SJSA1 (cell line): ENCODE measurements at places on chromosomes 11 and 22.

DNA sequence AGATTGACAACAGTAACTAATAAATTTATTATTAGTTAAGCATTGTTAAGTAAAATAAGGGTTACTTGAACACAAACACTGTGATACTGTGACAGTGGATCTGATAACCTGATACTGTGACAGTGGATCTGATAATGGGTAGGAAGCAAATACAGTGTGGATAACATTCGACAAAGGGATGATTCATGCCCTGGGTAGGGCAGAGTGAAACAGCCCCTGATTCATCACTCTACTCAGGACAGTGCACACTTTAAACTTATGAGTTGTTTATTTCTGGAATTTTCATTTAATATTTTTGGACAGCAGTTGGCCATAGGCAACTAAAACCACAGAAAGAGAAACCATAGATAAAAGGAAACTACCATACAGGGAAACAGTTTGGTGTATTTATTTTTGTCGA is 60.8 kb upstream of the CTSC start:
- DNase-seq: no peak
- no peaks in the 10 kb centered on the region for H3K36me3 ChIP-seq
- H3K4me1 ChIP-seq: peaks cover 34% of the 10 kb centered on the region
- H3K27me3 ChIP-seq: no peaks in the 10 kb centered on the region

GRCh38 chr11:77130763-77131513 is 2.9 kb downstream of the MYO7A start:
- H3K4me3 ChIP-seq: no peak overlapping the region
- peaks cover 18% of the 10 kb centered on the region for H3K4me1 ChIP-seq
- no peaks in the 10 kb centered on the region for H3K36me3 ChIP-seq
- H3K27me3 ChIP-seq: no peaks in the 10 kb centered on the region
- no peak for DNase-seq

DNA sequence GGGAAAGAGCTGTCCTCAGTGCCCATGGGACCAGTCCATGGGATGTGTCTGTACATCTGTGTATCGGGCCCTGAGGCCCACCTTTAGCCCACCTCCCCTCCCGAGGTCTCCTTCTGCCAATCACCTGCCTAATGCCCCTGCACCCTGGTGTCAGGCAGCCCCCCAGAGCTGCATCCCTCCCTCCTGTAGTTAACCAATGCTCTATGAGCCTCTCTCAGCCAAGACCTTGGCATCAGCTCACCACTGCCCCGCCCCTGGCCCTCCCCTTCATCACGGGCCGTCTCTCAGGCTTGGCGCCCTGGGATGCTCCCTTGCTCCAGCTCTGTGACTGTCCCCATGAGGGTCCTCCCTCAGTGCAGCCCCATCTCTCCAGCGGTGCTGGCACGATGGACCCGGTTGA is 18.5 kb downstream of the MGAT3 start:
- no peaks in the 10 kb centered on the region for H3K27me3 ChIP-seq
- H3K36me3 ChIP-seq: no peaks in the 10 kb centered on the region
- peaks cover 59% of the 10 kb centered on the region for H3K4me1 ChIP-seq
- peak overlapping the region; percentile 92 for H3K27ac ChIP-seq
- H3K4me3 ChIP-seq: no peak overlapping the region

DNA sequence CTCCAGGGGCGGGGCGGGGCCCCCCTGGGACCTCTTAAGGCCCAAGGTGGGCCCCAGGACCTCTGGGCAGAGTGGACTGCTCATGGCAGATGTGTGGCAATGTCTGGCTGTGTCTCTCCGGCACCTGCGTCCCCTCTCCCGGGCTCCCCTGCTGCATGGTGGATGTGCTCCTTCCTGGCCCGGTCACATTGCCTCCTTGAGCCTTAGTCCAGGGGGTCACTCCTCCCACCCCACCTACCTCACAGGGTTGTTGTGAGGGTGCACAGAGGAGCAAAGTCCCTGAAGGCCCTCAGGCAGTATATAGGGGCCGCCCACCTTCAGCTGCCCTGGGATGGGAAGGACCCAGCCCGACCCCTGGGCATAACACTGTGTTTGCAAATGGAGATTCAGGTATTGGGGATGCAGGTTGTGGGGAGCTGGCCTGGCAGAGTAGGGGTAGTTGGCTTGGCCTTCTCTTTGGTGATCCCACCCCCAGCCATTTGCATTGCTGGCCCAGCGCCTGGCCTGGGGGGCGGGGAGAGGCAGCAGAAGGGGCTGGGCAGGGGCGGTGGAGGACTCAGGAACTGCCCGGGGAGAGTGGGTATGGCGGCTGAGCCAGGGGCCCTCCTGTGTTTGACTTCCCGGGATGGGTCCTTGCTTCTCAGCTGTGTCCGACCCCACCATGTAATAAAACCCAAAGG is 11.3 kb downstream of the KCTD17 start:
- no peaks in the 10 kb centered on the region for H3K27me3 ChIP-seq
- H3K4me1 ChIP-seq: no peaks in the 10 kb centered on the region
- no peak overlapping the region for H3K27ac ChIP-seq
- no peaks in the 10 kb centered on the region for H3K36me3 ChIP-seq
- H3K4me3 ChIP-seq: no peak overlapping the region
- no peak for DNase-seq

- no peak overlapping the region for H3K4me3 ChIP-seq
- no peaks in the 10 kb centered on the region for H3K36me3 ChIP-seq
- DNase-seq: no peak
- H3K27ac ChIP-seq: no peak overlapping the region
These were observed 121.1 kb upstream of the GUCY1A2 start for GRCh38 chr11:107139396-107139795.

DNA sequence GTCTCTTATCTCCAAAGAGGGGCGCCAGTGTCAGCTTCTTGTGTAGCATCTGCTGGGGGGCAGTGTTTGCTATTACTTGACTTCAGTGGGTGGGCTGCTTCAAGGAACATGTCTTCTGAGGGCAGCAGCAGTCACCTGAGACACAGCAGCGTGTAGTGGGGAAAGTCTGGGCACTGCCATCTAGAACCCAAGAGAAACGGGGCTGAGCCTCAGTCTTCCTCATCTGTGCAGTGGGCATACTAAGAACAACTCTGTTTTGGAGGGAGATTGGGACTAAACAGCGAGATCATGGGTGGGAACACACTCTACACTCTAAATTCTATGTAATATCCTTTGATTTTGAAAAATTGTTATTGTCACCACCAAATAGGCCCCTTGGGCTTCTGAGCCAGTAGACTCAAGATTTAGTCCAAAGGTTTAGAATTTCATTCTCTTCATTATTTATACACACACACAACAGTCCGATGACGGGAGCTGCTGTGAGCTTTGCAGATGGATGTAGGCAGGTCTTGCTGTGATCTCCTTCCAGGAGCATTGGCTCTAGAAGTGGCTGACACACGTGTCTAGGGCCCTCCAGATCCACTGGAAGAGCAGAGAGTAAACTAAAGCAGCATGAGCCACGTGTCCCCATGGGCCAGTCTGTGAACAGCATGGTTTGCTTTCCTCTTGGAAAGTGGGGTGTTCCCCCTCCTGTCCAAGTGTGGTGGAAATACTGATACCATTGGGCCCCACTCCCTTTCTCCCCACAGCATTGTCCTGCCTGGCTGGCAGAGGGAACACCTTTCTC is 51.8 kb downstream of the TRAF6 start:
- H3K27me3 ChIP-seq: no peaks in the 10 kb centered on the region
- peaks cover 47% of the 10 kb centered on the region for H3K4me1 ChIP-seq
- no peak for DNase-seq
- no peak overlapping the region for H3K27ac ChIP-seq

DNA sequence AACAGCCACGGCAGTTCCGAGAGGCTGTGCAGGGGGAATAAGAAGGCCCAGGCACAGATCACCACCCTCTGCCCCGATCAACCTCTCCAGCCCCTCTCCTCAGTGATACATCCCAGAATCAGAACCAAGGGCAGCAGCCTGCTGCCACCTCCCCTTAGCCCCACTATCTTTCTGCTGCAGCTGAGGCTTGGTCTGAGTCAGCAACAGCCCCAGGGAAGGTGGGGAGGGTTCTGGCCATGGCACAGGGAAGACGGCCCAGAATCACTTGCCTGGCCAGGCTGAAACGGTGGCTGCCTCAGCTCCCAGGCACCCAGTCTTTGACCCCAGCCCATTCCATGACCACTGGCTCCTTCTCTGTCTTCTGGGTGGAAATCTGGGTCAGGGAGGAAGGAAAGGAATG is 2.3 kb downstream of the CHID1 start:
- H3K27me3 ChIP-seq: no peaks in the 10 kb centered on the region
- no peak for DNase-seq
- H3K4me3 ChIP-seq: no peak overlapping the region
- H3K27ac ChIP-seq: no peak overlapping the region
- peaks cover 4% of the 10 kb centered on the region for H3K4me1 ChIP-seq

DNA sequence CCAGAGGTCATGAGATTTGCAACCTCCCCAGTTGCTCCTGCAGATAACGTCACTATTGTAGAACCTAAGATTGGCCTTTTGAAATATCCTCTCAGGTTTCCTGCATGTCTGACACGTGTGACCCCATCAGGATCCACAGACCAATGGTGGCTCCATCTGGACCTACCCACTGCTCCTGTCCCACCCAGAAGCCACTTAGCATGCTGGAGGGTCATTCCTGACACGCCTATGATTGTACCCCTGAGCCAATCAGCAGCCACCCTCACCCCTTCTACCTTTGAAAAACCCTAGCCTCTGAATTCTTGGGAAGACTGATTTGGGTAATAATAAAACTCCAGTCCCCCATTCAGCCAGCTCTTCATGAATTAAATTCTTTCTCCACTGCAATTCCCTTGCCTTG is 20.1 kb upstream of the NARS2 start:
- H3K4me1 ChIP-seq: no peaks in the 10 kb centered on the region
- no peaks in the 10 kb centered on the region for H3K36me3 ChIP-seq
- no peak overlapping the region for H3K27ac ChIP-seq
- H3K27me3 ChIP-seq: no peaks in the 10 kb centered on the region
- no peak for DNase-seq

GRCh38 chr11:67667490-67668191 is 6.8 kb downstream of the ALDH3B2 start:
- H3K4me1 ChIP-seq: no peaks in the 10 kb centered on the region
- peaks cover 36% of the 10 kb centered on the region for H3K27me3 ChIP-seq
- peak; percentile 50 for DNase-seq
- H3K27ac ChIP-seq: no peak overlapping the region

GRCh38 chr11:107669893-107670601 is 41.8 kb downstream of the SLN start:
- H3K36me3 ChIP-seq: no peaks in the 10 kb centered on the region
- H3K4me3 ChIP-seq: no peak overlapping the region
- H3K27ac ChIP-seq: no peak overlapping the region
- H3K27me3 ChIP-seq: no peaks in the 10 kb centered on the region
- no peaks in the 10 kb centered on the region for H3K4me1 ChIP-seq

DNA sequence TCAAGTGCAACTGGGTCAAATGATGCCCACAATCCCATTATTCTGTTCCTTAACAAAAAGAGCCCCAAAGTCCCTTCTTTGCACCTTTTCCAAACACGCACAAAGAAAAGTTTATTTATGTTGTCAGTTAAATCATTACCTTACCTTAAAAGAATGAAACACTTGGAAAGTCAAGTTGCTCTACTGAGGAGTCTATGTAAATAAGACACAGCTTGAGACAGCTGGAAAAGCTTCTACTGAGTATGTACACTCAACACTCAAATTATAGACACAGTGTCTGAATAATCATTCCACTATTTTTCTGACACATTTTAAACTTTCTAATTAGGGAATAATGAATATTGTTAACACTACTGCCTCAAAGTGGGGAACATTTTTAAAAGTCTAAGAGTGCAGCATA is 21.6 kb upstream of the PHLDA2 start:
- H3K4me3 ChIP-seq: no peak overlapping the region
- peaks cover 51% of the 10 kb centered on the region for H3K4me1 ChIP-seq
- peak overlapping the region; percentile 81 for H3K27ac ChIP-seq
- DNase-seq: no peak

- no peaks in the 10 kb centered on the region for H3K36me3 ChIP-seq
- H3K27me3 ChIP-seq: no peaks in the 10 kb centered on the region
- H3K27ac ChIP-seq: no peak overlapping the region
- no peaks in the 10 kb centered on the region for H3K4me1 ChIP-seq
- no peak overlapping the region for H3K4me3 ChIP-seq
These were observed 19.7 kb upstream of the CABP2 start for GRCh38 chr11:67542971-67543370.

GRCh38 chr11:85974122-85974521 is 94.8 kb downstream of the PICALM start:
- H3K4me3 ChIP-seq: no peak overlapping the region
- H3K27me3 ChIP-seq: no peaks in the 10 kb centered on the region
- H3K27ac ChIP-seq: no peak overlapping the region
- peaks cover 3% of the 10 kb centered on the region for H3K4me1 ChIP-seq
- DNase-seq: no peak
- H3K36me3 ChIP-seq: peaks cover 32% of the 10 kb centered on the region

- H3K4me1 ChIP-seq: no peaks in the 10 kb centered on the region
- no peak for DNase-seq
- H3K27me3 ChIP-seq: no peaks in the 10 kb centered on the region
- H3K36me3 ChIP-seq: peaks cover 56% of the 10 kb centered on the region
- no peak overlapping the region for H3K4me3 ChIP-seq
- no peak overlapping the region for H3K27ac ChIP-seq
These were observed 49.8 kb downstream of the OSBPL5 start for GRCh38 chr11:3115321-3115720.

DNA sequence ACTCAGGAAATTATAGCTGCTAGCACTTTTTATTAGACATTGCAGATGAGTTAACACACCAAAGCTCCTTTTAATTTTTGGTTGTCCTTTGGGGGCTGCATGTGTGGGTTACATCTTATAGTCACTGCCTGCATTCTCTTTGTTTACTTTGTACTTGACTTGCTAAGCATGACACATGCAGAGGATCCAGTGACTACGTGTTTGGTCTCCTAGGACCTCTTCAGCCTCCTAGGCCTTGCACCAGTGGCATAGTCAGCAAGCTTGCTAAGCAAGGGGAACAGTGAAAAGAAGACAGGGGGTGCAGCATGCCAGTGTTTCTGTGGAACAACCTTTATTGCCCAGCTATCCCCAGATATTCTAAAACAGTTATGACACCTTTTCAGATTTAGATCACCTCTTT is 108.2 kb downstream of the PAX6 start:
- no peak overlapping the region for H3K4me3 ChIP-seq
- H3K36me3 ChIP-seq: no peaks in the 10 kb centered on the region
- no peak overlapping the region for H3K27ac ChIP-seq
- H3K27me3 ChIP-seq: no peaks in the 10 kb centered on the region
- no peak for DNase-seq

DNA sequence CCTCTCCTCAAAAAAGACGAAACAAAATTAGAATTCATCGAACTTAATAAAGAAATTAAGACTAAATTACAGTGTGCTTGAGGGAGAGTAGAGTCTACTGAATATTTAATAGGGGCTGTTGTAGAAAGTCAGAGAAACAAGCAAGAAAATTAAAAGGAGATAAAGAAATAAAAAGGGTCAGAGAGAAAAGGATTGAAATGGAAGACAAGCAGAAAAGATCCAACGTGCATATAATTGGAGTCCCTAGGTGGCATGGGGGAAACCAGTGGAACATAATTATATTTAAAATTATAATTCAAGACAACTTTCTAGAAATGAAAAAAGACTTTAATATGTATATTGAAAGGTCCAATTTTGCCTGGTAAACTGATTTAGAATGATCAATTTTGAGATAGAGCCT is 74.3 kb downstream of the ACER3 start:
- DNase-seq: no peak
- no peaks in the 10 kb centered on the region for H3K27me3 ChIP-seq
- H3K27ac ChIP-seq: no peak overlapping the region
- H3K4me1 ChIP-seq: peaks cover 5% of the 10 kb centered on the region; the same call in 1 of the 2 replicates
- no peaks in the 10 kb centered on the region for H3K36me3 ChIP-seq
- H3K4me3 ChIP-seq: no peak overlapping the region
